ENCODE measurements at places on chromosomes 16 and 17.

GRCh38 chr17:20066253-20066652, 57.1 kb downstream of the SPECC1 start:
- no peak for DNase-seq

DNA sequence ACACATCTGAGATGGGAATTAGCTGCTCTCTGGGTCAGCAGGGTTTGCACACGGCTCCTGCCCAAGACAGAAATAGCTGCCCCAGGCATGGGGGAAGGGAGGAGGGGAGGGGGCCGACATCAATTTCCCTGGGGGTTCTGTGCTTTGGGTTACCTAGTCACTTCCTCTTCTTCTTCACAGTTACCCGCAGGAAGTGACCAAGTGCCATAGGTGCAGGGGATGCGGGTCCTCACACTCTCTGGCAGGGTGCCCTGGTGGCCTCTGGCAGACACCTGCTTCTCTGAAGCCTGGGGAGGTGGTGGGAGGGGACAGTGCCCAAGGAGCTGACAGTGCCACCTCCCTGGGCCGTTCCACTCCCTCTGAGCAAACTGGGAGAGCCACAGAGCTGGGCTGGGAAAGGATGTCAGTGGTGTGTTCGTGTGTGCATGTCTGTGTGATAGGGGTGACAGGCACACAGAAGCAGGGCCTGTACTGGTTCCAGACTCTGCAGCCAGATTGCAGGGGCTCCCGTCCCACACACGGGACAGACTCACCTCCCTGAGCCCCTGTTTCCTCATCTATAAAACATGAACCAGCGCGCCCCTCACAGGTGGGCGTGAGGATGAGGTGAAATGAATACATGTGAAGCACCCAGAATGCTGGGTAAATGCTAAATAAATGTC, 18.2 kb downstream of the SCN4A start:
- DNase-seq: peak; percentile 43

DNA sequence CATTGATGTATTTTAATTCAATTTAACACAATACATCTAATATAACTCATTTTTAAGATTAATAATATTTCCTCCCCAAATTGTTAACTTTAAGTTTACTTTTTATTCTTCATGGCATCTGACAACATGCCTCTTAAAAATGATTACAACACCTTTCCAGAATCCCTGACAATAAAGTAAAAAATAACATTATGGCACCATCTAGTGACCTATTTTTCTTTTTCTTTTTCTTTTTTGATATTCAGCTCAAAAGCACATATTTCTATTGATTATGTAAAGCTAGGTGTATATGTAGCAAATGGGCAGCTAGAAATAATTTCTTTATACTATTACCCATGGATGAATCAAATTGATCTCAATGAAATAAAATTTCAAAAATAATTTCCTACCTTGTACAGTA, 834.3 kb upstream of the CDH8 start:
- DNase-seq: no peak

DNA sequence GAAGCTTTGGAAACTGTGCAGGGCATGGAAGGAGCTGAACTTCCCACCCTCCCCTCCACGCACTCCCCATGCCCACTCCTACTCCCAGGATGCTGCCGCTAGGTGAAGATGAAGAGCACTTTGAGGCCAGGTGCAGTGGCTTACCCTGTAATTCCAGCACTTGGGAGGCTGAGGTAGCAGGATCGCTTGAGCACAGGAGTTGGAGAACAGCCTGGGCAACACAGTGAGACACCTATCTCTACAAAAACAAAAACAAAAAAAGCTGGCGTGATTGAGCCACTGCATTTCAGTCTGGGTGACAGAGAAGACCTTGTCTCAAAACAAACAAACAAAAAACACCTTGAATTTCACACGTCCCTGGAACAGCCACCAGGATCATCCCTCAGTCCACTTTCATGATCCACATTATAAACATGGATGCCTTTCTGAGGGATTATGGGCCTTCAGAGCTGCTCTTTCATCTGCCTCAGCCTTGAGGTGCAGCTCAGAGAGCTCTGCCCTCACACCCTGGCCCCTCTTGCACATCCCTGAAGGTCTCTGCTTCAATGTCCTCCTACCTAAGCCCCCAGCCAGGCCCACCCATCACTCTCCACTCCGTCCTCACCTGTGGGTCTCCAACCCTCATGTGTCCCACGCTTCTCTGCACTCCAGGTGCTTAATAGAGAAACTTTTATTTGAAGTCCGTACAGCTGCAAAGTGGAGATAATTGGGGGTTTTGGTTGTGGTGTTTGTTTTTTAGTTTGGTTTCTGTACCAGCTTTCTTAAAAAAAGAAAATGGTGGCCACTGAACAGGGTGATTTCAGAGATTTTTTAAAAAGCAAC, 25.8 kb downstream of the PHB1 start:
- DNase-seq: no peak

- no peak for DNase-seq
These were observed 4.5 kb downstream of the NUDT16L1 start for GRCh38 chr16:4697848-4698291.

GRCh38 chr17:50345432-50346312, at the start of gene XYLT2:
Gene XYLT2, plus strand, starts transcription at chr17:50346126. Its CDS starts 15 bp downstream, at chr17:50346141.
- DNase-seq: peak; percentile 91

GRCh38 chr17:79132271-79133064, 57.8 kb downstream of the ENGASE start:
- no peak for DNase-seq

DNA sequence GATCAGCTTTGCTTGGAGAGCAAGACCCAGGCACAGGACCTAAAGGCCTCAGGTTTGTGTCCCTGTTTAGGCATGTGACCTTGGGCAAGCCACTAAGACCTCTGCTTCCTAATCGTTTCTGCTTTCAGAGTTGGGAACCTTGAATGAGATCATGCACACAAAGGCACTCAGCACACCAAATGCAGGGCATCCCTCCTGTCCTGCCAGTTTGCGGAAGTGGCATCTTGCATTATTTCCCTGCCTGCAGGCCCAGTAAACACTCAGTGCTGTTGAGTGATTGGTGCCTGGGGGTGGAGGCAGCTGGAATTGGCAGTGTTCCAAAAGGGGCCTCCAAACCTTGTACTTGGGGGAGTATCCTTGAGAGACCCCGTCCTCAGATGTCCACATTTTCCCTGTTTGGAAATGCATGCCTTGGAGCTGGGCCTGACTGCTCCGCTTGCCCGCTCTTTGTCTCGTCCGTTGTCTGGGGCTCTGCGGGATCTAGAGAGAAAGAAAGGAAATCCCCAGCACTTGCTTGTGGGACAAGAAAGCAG, 28.7 kb downstream of the MRM1 start:
- DNase-seq: no peak

- DNase-seq: no peak
These were observed 33.5 kb downstream of the GNA13 start for GRCh38 chr17:65022751-65023700.

- DNase-seq: no peak
These were observed 12.6 kb upstream of the CDR2 start for GRCh38 chr16:22386976-22387375.

GRCh38 chr16:66617010-66617434, 12.5 kb downstream of the CMTM3 start:
- DNase-seq: no peak

DNA sequence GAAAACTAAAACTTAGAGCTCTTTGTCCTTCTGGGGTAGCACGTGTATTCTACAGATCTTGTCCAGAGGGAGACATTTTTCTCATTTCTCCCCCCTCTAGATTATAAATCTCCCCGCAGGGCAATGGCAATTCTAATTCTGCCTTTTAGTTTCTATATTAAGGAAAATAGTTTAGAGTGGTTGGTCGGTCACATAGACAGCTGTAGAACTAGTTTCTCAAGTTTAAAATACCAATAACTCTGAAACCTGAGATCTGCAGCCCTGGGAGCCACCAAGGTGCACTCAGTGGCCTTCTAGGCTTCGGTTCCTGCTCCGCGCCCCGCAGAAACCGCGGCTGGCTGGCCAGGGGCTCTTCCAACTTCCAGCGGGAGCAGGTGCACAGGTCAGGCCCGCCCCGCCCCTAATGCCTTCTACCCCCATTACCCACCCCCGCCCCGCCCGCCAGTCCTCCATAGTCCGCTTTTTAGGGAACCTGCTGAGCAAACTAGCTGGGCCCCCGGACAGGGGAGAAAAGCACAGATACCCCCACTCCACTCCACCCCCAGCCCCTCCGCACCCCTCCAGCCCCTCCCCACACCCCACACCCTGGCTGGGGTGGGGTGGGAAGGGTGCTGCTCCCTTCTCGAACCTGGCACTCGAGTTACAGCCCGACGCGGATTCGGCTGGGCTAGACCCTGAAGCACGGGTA, 431 bp downstream of the SLFN11 start:
- peak; percentile 13 for DNase-seq

DNA sequence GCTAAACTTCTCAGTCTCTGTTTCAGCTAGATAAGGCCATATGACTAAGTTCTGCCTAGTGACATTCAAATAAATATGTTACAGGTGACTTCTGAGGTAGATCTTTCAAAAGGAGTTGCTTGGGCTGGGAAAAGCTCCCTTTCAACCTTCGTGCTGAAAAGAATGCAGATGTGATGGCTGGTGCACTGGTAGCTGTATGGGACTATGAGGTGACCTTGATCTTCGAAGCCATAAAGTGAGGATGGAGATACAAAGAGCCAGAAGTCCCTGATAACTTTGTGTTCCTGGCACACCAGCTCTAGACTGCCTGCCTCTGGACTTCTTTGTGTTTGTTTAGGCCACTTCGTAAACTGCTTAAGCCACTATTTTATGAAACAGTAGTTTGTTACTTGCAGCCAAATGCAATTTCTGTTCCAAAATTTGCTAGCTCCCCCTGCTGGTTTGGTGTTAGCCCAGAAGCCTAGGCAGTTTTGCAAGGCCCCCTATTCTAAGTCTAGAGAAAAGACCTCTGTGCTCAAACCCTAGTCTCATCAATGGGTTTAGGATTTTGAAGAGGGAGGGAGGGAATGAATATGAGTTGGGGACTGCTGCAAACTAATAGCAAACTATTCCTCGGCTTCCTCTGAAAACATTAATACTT, 23.3 kb upstream of the ERCC4 start:
- no peak for DNase-seq

- no peak for DNase-seq
These were observed 4.7 kb downstream of the CORO7 start for GRCh38 chr16:4411684-4412083.

DNA sequence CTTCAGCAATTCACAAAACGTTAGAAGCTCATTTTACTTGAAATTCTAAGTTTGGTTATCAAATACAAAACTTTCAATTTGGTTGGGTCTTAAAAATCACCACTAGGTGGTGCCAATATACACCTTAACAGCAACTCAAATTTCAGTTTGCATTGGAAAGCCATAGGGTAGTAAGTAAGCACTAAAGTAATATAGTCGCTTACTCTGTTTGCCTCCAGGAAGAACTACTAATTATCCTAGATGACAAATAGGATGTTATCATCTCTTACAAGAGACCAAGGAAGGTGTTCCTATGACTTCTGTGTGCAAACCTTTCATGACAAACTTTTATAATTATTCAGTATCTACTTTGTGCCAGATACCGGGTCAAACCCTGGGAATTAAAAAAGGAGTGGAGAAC, 93.3 kb downstream of the MYO1D start:
- no peak for DNase-seq

GRCh38 chr17:44363613-44364159, at the start of gene FAM171A2:
Gene FAM171A2, minus strand, starts transcription at chr17:44363853. Its CDS starts 139 bp downstream, at chr17:44363714.
- DNase-seq: peak; percentile 71
